ENCODE measurements at places on chromosomes 2 and 18. TPM values are rescaled to one million over a fixed set of nuclear protein-coding genes. Genes with fewer than 3 reads are reported as not detected.

MC2R gene
- under 0.01 TPM for total RNA-seq

SLC4A1AP gene
- total RNA-seq: 33.4 TPM

BCL11A gene
- 68.1 TPM for total RNA-seq

TRIB2 gene
- total RNA-seq: 82.7 TPM

ANKRD53 gene
- 1.2 TPM for total RNA-seq

OXER1 gene
- total RNA-seq: not detected

ZNF521 gene
- 17.1 TPM for total RNA-seq

AQP12B gene
- not detected for total RNA-seq

SMARCAL1 gene
- total RNA-seq: 12.6 TPM

ZAP70 gene
- total RNA-seq: 0.82 TPM

IL37 gene
- not detected for total RNA-seq

TTN gene
- 1.6 TPM for total RNA-seq

TMEFF2 gene
- total RNA-seq: 37.5 TPM

CERKL gene
- total RNA-seq: 1.6 TPM

LIPT1 gene
- 9.8 TPM for total RNA-seq

SSB gene
- 89.3 TPM for total RNA-seq

ABCB11 gene
- total RNA-seq: under 0.01 TPM

SPC25 gene
- 5.3 TPM for total RNA-seq

ADRA2B gene
- under 0.01 TPM for total RNA-seq

COL4A3 gene
- under 0.01 TPM for total RNA-seq
